ENCODE measurements at places on chromosomes 12 and 14.

- no peak for DNase-seq
These were observed 16.3 kb upstream of the NAV3 start for GRCh38 chr12:77814386-77814785.

- DNase-seq = no peak
These were observed 77.0 kb upstream of the FOXN3 start for GRCh38 chr14:89493877-89494634.

DNA sequence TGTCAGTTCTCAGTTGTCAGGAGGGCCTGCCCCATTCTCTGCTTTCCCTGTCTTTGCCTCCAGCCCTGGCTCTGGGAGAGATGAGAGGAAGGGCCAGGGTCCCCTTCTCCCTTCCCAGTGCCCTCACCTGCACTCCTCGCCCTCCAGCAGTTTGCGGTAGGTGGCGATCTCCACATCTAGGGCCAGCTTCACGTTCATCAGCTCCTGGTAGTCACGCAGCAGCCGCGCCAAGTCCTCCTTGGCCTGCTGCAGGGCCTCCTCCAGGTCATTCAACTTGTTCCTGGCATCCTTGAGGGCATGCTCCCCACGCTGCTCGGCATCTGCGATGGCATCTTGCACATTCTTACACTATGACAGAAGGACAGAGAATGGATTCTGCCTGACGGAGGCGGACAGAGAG lies 5.4 kb downstream of the KRT2 start:
- DNase-seq = no peak

DNA sequence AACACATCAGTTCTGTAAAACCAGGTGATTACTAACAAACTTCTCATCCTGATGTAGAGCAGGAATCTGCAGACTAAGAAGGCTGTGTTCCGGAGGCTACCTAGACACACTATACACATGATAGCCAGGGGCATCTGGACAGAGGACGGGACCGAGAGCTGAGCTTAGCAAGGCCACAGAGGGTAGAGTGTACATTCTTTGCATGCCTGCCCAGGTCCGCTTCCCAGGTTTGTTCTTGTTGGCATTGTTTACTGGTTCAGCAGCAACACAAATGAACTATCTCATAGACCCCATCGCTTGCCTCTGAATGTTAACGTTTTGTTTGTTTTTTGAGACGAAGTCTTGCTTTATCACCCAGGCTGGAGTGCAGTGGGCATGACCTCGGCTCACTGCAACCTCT lies 17.7 kb upstream of the TEAD4 start:
- no peak for DNase-seq

DNA sequence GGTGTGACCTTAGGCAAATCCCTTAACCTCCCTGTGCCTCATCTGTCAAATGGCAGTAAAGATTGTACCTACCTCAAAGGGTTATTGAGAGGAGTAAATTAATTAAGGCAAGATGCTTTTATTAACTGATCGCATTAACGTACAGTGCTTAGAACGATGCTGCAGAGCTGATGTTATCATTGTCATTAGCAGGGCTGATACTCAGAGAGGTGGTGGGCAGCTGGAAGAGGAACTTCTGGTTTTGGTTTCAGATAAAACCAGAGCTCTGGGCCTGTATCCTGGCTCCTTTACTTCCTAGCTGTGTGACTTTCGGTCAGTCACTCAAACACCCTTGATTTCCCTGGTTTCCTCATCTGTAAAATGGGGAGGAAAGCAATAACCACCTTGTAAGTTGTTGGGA lies 55.1 kb downstream of the CALM1 start:
- DNase-seq = no peak

GRCh38 chr12:64890873-64891468 lies 66.5 kb downstream of the TBC1D30 start:
- DNase-seq = peak; percentile 51
